Stimulated activated CD8-positive, alpha-beta memory T cell treated with anti-CD3 and anti-CD28 coated beads, Interleukin-7, amount 100 ng/mL, for 24 hours (primary cell): ENCODE measurements at places on chromosomes 1 and 21.

DNA sequence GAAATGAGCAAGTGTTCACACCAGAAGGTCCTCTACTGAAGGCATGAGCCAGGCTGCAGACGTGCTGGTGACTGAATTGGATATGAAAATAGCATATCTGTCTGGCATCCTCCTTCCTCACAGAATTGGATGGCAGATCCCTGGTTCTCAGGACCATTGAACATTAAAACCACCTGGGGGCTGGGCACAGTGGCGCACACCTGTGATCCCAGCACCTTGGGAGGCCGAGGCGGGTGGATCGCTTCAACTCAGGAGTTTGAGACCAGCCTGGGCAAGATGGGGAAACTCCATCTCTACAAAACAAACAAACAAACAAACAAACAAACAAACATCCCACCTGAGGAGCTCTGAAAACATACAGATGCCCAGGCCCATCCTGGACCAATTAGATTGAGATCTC, 23.4 kb downstream of the TEX35 start:
- DNase-seq = no peak

DNA sequence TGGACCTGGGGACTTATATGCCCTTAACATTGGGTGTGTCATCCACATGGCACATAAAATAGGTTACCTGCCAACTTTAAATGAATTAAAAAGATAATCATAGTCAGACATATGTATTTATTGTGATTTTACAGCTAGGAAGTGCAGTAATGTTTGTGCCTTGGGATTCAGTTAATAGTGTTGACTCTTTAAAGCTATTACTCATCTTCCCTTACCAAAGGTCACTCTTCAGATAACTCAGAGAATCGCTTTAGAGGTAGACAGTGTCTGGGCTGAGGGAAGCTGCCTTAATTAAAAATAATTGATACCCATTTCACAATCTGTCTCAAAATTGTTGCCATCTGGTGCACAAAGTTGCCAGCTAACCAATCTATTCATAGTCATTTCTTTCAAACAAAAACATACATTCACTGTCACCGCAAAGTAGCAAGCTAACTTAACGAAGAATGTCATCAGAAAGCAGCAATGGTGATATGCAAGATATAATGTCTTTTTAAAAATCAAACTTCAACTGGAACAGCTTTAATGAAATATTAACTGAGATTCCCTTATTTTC, 3.0 kb upstream of the KRTAP15-1 start:
- DNase-seq = no peak

GRCh38 chr1:170001266-170001665, 73.2 kb downstream of the KIFAP3 start:
- DNase-seq = no peak

DNA sequence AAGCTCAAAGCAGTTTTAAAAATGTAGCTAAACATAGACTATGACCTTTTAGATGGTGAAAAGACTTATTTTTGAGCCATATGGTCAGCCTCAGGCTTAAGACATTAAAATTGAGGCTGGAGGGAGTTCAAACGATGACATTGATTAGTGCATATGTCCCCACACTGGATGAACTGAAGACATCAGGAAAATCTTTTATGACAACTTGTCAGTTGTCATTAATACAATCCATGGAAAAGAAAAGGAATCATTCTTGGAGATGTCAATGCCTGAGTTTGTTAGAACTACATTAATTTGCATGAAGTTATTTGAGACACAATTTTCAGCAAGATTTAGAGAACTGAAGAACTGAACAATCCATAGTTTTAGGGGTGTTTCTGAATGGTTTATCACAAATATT, 349.9 kb downstream of the COL11A1 start:
- no peak for DNase-seq

DNA sequence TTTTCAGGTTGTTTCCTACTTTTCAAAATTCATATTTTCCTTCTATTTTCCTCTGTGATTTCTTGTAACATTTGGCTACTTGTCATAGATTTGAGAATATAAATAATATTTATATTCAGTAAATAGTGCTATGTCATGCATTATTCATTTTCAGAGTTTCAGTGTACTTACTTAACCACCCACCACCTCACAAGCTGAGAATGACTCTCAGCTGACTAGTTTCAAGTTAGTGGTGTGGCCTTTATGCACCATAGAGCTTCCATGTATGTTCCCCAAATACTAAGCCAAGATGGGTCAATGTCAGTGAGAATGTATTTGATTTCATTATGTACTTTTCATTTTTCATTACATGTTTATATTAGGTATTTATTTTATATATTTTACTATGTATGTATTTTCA, 56.9 kb upstream of the RGS1 start:
- DNase-seq = no peak

DNA sequence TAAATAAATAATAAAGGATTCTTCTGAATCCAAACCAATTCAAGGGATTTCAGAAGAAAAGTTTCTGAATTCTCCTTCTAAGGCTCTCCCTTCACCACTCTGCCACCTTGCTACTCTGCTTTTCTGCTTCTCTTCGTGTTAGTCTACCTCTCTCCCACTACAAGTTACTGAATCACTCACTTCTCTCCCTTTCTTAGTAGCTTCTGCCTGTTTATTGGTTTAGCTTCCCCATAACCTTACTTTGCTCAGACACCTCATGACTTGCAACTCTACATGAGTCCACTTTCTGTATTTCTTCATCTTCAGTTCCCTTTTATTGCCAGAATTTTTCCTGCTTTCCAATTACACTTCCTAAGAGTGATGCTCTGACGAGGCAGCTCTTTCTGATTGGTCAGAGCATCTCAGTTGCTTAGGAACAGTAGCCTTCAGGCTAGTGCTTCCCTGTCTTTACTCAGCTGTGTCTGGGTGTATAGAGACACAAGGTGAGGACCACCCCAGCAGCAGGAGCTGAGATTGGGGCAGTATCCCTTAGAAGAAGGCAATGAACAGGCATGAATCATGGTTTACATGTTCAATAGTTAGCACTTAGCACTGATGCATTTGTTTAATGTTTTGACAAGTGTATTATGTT, 144.6 kb downstream of the SLC30A10 start:
- DNase-seq = no peak

GRCh38 chr1:27257155-27257554, 22.7 kb downstream of the WDTC1 start:
- no peak for DNase-seq

DNA sequence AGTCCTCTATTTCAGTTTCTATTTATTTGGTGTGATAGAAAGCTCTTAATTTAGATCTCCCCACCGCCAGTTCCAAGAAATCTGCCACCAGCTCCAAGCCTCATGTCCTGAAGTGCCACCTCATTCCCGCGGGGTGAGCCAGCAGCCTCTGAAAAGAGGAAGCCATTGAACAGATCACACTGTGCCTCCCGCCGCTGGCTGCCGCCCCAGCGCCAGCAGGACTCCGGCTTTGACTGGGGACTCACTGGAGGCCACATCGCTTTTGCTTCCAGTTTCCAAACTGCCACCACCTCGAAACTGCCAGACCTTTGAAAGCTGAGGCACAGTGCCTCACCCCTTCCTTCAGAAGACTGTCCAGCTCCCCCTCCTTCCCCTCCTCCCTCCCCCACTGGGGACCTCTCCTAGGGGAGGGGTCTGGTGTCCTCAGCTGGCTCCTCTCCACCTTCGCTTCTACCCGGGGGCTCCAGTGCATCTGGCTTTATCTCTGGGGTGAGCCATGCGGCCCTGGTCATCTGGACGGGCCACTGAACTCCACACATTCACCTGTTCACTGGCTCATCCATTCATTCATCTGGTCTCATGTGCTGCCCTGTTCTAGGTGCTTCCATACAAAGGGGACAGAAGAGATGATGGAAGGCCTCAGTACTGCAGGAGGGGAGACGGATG, 58.9 kb downstream of the VPS26C start:
- DNase-seq = no peak

DNA sequence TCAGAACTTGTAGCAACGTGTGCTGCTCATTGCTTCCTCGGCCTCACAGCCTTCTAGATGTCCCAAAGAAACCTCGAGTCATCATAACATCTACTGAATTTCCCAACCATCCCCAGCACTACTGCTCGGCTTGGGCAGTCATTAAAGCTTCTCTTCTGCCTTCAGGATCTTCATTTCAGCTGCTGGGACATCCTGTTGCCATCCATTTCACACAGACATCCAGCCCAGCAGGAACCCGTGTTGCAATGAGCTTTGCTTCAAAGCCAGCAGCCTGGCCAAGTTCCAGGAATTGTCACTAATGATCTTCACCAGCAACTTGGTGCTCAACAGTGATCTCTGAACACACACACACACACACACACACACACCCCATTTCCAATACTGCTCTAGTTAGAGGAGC, 18.5 kb downstream of the WLS start:
- DNase-seq = no peak

GRCh38 chr1:201712387-201713085, 116.4 kb upstream of the IPO9 start:
- DNase-seq = no peak

DNA sequence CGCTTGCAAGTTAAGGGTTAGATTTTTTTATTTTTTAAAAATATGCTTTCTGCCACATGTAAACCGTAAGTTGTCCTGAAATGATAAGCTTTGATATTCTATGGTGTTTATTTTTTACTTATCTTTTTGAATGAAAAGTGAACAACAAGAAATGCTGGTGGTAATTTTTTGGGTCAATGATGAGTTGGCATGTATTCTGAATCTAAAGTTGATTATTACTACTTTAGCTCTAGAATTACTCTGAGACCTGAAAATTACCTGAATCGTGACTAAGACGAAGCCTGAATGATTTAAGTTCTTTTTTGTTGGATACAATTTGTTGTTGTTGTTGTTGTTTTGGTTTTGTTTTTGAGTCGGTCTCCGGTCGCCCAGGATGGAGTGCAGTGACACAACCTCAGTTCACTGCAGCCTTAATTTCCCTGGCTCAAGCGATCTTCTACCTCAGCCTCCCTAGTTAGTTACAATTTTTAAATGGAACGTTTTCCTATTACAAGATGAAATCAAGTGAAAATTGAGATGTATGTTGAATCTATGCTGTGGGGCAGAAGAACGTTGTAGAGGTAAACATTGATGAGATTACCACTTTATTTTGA, 941 bp downstream of the RABGGTB start:
- no peak for DNase-seq

- DNase-seq = no peak
Observed at GRCh38 chr1:7703321-7704213, 67.5 kb upstream of the VAMP3 start.

GRCh38 chr1:12057382-12057781, 5.7 kb upstream of the TNFRSF8 start:
- no peak for DNase-seq

GRCh38 chr1:12416101-12416500, 186.3 kb downstream of the VPS13D start:
- DNase-seq = no peak

GRCh38 chr1:27154469-27154990, 395 bp downstream of the SLC9A1 start:
- no peak for DNase-seq

- no peak for DNase-seq
Observed at GRCh38 chr1:80646053-80646452, 1154.7 kb upstream of the ADGRL2 start.

DNA sequence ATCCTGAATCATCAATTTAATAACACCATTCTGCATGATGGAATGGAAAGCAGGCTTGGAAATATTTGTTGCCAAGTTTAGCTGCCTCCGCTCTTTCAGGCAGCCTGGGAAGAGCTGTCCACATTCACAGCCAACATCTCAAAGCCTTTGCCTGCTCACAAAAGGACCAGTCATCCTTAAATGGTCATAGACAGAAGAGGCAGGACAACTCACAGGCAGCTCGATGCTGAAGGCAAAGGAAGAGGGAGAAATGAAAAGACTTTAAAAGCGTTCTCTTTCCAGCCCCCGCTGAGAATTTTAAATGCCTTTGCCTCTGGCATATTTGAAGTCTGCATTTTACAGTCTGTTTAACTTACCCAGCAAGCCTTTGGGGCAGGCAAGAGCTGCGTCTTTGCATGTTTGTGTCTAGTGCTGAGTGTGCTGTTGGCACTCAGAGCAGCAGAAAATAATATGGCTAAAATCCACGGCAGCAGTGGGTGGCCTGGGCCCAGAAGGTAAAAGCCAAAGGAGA, 68.9 kb downstream of the NMNAT2 start:
- no peak for DNase-seq

DNA sequence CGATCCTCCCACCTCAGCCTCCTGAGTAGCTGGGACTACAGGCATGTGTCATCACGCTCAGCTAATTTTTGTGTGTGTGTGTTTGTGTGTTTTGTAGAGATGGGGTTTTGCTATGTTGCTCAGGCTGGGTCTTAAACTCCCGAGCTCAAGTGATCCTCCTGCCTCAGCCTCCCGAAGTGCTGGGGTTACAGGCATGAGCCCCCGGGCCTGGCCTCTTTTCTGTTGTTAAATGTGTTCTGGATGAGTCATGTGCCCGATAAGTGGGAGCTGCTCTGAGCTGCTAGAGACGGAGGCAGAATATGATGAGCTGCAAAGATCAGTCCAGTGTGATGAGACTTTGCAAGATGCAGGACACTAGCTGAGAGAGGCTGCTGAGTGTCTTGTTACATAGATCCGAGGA, 75.5 kb downstream of the VPS13D start:
- DNase-seq = no peak

DNA sequence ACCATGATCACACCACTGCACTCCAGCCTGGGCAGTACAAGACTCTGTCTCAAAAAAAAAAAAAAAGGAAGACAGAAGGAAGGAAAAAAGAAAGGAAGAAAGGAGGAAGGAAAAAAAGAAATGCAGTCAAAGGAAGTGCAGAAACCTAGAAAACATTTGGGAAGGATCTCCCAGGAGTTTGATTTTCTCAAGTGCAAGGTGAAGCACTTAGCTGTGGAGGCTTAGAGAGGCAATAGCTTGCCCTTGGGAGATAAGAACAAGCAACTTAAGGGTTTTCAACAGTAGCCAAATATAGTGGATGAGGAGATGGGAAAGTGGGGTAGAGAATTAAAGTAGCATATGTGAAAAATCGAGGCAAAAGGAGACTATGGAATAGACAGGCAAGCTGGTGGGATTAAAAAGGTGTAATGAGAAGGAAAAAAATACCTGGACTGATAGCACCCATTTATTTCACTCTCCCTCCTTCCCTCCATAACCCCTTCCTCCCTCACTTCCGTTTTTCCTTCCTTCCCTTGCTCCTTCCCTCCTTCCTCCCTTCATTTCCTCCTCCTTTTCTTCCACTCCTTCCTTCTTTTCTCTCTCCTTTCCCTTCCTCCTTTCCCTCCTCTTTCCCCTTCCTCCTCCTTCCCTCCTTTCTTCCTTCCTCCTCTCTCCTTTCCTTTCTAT, 6.8 kb upstream of the FAM89A start:
- no peak for DNase-seq

DNA sequence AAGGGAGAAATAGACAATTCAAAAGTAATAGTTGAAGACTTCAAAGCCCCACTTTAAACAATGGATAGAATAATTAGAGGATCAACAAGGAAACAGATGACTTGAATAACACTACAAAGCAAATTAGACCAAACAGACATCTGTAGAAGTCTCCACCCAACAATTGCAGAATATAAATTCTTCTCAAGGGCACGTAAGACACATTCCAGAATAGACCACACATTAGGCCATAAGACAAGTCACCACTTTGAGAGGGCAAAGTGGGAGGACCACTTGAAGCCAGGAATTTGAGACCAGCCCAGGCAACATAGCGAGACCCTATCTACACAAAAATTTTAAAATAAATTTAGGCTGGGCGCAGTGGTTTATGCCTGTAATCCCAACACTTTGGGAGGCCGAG, 20.5 kb upstream of the RNF186 start:
- no peak for DNase-seq

- DNase-seq = no peak
Observed at GRCh38 chr1:76868154-76868882, 1.0 kb downstream of the ST6GALNAC5 start.

GRCh38 chr1:63107066-63107465, 215.3 kb upstream of the FOXD3 start:
- DNase-seq = no peak
